ENCODE measurements at places on chromosomes 1 and 21.

- no peak for DNase-seq
Observed at GRCh38 chr21:42674351-42674940, 21.0 kb downstream of the PDE9A start.

- no peak for DNase-seq
Observed at GRCh38 chr1:41280202-41281032, 38.3 kb upstream of the SCMH1 start.

DNA sequence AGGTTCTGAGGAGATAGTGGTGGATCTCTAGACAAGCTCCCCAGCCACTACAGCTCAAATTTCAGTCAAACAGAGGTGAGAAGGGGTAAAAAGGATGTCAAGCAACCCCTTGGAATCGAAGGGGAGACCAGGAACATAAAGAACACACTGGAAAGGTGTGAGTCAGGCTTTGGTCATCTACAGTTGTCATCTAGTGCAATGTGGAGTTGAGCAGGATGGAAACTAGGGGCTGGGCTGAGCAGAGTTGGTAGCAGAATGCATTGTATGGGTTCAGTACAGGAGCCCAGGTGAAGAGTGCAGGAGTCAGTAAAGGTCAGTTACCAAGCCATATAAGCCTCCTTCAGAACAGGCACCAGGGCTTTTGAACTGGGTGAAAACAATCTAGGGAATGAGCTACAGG lies 52.7 kb upstream of the VAV3 start:
- no peak for DNase-seq

- no peak for DNase-seq
Observed at GRCh38 chr1:22556391-22557104, 6.7 kb upstream of the EPHA8 start.

DNA sequence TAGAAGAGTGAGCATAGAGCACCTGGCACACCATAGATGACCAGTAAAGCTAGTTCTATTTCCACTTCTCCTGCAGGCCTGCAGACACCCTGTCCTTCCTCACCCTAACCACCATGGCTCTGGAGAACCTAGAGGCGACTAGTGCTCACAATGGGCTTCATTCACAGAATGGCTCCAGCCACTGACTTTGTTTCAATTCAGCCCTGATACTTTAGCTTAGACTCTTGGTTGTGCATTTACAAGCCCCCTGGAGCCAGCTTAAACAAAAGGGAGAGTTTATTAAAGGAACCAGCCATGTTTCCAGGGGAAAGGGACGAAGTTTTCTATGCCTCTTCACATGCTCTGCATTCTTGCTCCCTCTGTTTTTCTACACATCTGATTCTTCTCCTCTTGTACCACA lies 123.7 kb downstream of the NAV1 start:
- no peak for DNase-seq

DNA sequence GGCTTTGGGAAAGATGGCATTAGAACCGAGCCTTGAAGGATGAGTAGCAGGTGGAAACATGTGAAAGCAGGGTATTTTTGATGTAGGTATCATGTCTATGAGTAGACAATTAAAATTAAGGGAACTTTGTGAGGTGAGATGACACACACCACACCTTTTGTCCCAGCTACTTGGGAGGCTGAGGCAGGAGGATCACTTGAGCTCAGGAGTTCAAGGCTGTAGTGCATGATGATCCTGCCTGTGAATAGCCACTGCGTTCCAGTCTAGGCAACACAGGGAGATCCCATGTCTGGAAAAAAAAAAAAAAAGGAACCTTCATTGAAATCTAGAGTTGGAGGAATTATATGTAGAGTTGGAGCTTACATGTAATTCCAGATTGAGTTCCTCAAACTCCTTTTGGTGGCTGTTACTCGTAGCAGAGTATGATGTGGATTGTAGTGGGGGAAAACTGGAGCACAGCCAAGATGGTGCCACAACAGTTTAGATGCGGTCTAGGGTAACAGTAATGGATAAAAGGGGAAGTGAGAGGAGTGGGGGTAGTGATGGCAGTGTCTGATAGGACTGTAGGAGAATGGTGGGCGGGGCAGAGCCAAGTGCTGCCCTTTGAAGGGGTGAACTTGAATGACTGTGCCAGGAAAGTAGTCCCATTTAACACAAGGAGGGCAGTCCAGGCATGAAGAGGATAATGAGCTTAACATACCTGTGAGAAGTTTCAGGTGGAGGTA lies 17.4 kb downstream of the AK4 start:
- DNase-seq, result no peak

DNA sequence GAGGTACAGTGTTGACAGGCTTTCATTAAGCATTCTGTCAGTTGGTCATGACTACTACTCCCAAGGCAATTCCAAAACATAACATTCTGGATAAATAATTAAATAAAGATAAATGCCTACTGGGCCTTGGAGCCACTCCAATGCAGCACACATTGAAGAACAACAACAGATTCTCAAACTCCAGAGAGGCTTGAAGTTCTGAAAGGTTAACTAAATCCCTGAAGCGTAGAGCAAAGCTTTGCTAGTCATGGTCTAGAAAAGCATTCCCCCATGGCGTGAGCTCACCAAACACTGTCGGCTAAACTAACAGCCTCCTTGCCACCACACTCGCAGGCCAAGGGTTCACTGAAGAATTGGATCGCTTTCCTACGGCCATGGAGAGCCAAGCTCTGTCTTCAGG lies 268.0 kb downstream of the ATG4C start:
- DNase-seq, result no peak

- no peak for DNase-seq
Observed at GRCh38 chr1:64223329-64224151, 20.1 kb downstream of the UBE2U start.

GRCh38 chr1:211547710-211548109 lies 31.3 kb downstream of the SLC30A1 start:
- no peak for DNase-seq

GRCh38 chr1:245537992-245538391 lies 383.2 kb downstream of the KIF26B start:
- DNase-seq, result no peak

All from activated CD4-positive, alpha-beta T cell treated with anti-CD3 and anti-CD28 coated beads, Interleukin-2, amount 50 U/mL, for 48 hours (primary cell).